ENCODE measurements at places on chromosomes 5 and 9. TPM values are rescaled to one million over a fixed set of nuclear protein-coding genes. Genes with fewer than 3 reads are reported as not detected.

GRCh38 chr5:160064417-160064810 lies 54.8 kb downstream of the PWWP2A start:
- DNase-seq, result no peak

DNA sequence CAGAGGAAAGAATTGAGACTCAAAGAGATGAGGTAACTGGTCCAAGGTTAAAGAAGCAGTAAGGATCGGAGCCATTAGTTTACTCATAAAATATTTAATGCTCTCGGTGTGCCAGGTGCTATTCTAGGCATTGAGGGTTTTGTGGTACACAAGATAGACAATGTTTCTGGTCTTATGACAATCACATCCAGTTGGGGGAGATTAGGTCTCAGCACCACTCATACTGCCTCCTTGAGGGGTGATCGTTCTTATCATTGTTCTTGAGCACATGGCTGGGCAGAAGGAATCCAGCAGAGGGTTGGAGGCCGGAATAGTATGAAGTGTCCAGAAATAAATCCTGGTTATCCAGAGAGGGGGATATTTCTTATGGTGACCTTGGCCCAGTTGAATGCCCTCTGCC lies 40.7 kb upstream of the LCP2 start:
- DNase-seq, result no peak

DNA sequence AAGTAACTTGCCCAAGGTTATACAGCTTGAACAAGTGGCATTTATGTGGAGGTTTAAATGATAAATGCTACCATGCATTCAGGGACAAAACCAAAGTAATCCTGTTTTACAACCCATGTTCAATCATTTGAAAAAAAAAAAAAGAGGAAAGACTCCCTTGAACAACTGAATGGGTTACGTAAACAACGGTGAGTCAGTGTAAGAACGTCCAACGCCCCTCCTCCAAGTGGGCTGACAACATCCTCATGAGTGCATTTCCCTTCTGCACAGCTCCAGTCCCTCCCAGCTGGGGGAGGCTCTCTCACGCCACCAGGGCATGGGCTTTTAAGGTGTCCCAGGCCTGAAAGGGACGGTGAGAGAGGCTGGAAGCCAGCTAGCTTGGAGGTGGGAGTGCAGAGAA lies 90.0 kb downstream of the PRRT1B start:
- peak; percentile 62 for DNase-seq

GRCh38 chr9:116278326-116278725 lies 124.7 kb downstream of the PAPPA start:
- no peak for DNase-seq

GRCh38 chr5:87755360-87755759 lies 342.6 kb upstream of the CCNH start:
- no peak for DNase-seq

GRCh38 chr9:99962680-99963261 lies 56.3 kb downstream of the STX17 start:
- no peak for DNase-seq

The PDCD1LG2 gene
- total RNA-seq, result 6.7 TPM

The CRHBP gene
- total RNA-seq, result 0.37 TPM

Data from lung (tissue), 17 donors.